ENCODE measurements at places on chromosomes 5 and 9. TPM values are rescaled to one million over a fixed set of nuclear protein-coding genes. Genes with fewer than 3 reads are reported as not detected.

Gene OR2V2
- not detected for total RNA-seq

Gene FOXD4L3
- total RNA-seq: under 0.01 TPM

Gene HAVCR2
- total RNA-seq: 0.64 TPM

Gene TXNDC8
- total RNA-seq: not detected

Gene CENPP
- total RNA-seq: 1.6 TPM

Gene TMEFF1
- total RNA-seq: 12.9 TPM

Gene FOXI1
- total RNA-seq: not detected

Gene EIF4EBP3
- 2.3 TPM for total RNA-seq

Gene PCDHGC4
- 0.89 TPM for total RNA-seq

Gene HAND1
- not detected for total RNA-seq

Gene FAM221B
- not detected for total RNA-seq

Gene ACOT12
- total RNA-seq: not detected

Gene ACTBL2
- total RNA-seq: not detected

Gene FOXD4L5
- total RNA-seq: under 0.01 TPM

Gene ABO
- 0.63 TPM for total RNA-seq

Gene SLC27A6
- total RNA-seq: not detected

Gene ELOVL7
- 0.51 TPM for total RNA-seq

Gene INSL4
- total RNA-seq: not detected

Gene ASTN2
- total RNA-seq: 3.0 TPM

Gene SLC46A2
- total RNA-seq: not detected

Gene CTXN3
- not detected for total RNA-seq

Gene TRPM3
- 0.13 TPM for total RNA-seq

Gene PCDHGB7
- total RNA-seq: 8.2 TPM

Gene CD74
- 1.2 TPM for total RNA-seq

Gene PCDHAC1
- 0.13 TPM for total RNA-seq

Gene YIPF5
- total RNA-seq: 62.2 TPM

Gene SPOCK1
- 1.0 TPM for total RNA-seq

Gene SPAG8
- total RNA-seq: not detected

Gene BRINP1
- total RNA-seq: 0.26 TPM

Gene OR1J1
- not detected for total RNA-seq

Gene SLC36A1
- total RNA-seq: 1.9 TPM

Gene THG1L
- total RNA-seq: 9.0 TPM

Gene SPAAR
- 2.8 TPM for total RNA-seq

Gene AFAP1L1
- 144 TPM for total RNA-seq

Gene SPINK7
- total RNA-seq: not detected

Gene TTC1
- total RNA-seq: 38.9 TPM

Gene SPINK9
- not detected for total RNA-seq

Gene SLC2A6
- 19.7 TPM for total RNA-seq

Gene WDR31
- 0.38 TPM for total RNA-seq

Gene DOK3
- total RNA-seq: 4.4 TPM

Gene CER1
- not detected for total RNA-seq

Gene GABRA6
- total RNA-seq: not detected

Gene FOXD4L6
- total RNA-seq: under 0.01 TPM

Gene ZDHHC11B
- not detected for total RNA-seq

Gene PCSK5
- total RNA-seq: 1.0 TPM

Gene OBP2B
- total RNA-seq: not detected

Gene GPX8
- 12.6 TPM for total RNA-seq

Gene SPZ1
- total RNA-seq: not detected

Gene GAS1
- 0.77 TPM for total RNA-seq

Gene TPRN
- 4.4 TPM for total RNA-seq

Measured in dermis microvascular lymphatic vessel endothelial cell (primary cell).